RWPE2 (cell line): ENCODE measurements at places on chromosomes 7 and 10.

GRCh38 chr7:3089493-3089892 is 45.8 kb upstream of the CARD11 start:
- no peak for DNase-seq

- no peak for DNase-seq
These were observed 110.5 kb upstream of the GPR26 start for GRCh38 chr10:123555616-123556015.

DNA sequence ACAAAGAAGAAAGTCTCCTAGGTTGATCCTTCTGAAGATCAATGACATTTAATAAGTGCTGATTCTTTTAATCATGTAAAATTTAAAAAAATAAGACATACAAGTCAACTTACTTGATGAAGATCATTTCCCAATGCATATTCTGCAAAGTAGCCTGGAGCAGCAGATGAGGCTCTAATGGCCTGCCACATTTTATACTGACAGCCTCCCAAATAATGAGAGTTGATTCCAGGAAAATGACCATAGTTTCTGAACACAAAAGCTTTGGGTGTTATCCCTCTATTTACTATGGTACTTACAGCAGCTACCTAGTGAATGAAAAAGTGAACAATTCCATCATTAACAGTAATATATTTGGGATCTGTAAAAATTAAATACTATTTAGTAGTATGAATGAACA is 31.4 kb upstream of the NRCAM start:
- no peak for DNase-seq

DNA sequence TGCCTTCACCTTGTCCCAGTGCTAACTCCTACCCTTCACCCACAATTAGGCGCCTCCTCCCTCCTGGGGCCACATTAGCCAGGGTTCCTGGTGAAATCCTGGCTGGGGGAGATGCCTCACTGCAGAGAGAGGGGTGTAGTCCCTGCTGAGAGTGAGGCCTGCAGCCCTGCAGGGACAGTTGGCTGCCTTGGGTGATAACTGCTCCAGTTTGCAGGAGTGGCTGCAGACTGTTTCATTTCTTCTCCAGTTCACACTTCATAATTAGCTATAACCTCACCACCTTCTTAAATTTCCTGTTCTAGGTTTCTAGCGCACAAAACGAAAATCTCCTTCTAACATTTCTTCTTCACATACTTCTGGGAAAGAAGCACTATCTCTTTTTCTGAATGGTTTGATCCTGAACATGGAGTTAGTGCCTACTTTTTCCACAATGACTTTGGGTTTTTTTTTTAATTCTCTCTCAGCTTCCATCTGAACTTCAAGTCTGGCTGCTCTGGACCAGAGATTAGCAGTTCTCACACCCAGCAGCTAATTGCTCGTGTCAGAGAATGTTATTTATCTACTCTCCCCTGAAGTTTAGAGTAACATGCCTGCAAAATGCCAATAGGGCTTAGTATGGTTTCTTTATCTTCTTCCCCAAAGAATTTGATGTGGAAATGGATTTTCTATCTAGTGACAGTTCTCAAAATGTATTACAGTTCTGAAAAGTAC is 15.5 kb upstream of the JAZF1 start:
- no peak for DNase-seq

- no peak for DNase-seq
These were observed 52.6 kb downstream of the MACC1 start for GRCh38 chr7:20164425-20165145.
